CD14-positive monocyte (primary cell): ENCODE measurements at places on chromosomes 1 and 21.
A peak's percentile ranks its signal among the peaks of the same experiment; 100 is the strongest.

- DNase-seq, result no peak
These were observed 152.3 kb downstream of the FCRL5 start for GRCh38 chr1:157399984-157400382.

- DNase-seq, result no peak
These were observed 104.6 kb downstream of the ENAH start for GRCh38 chr1:225548140-225548857.

GRCh38 chr1:79255421-79255820 lies 248.9 kb upstream of the ADGRL4 start:
- DNase-seq, result no peak

GRCh38 chr1:61056196-61056572 lies 26.2 kb upstream of the NFIA start:
- no peak for DNase-seq

GRCh38 chr1:47507881-47508701 lies 70.2 kb downstream of the FOXD2 start:
- DNase-seq, result no peak

DNA sequence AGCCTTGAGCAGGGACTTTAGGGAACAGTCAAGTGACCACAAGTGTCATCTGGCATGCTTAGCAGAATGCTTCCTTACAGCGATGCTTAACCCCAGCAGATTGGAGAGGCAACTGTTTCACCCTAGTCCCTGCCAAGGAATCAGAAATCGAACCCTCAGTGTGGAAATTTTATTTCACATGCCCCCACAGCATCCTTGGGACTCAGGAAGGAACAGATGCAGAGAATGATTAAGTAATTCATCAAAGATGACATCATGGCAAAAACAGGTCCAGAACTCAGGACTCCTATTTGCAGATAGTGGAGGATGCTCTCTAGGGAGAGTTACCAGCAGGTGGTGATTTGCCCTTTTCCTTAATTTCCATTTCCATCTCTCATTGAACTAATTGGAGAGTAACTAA lies 333.0 kb upstream of the KAZN start:
- DNase-seq, result no peak

DNA sequence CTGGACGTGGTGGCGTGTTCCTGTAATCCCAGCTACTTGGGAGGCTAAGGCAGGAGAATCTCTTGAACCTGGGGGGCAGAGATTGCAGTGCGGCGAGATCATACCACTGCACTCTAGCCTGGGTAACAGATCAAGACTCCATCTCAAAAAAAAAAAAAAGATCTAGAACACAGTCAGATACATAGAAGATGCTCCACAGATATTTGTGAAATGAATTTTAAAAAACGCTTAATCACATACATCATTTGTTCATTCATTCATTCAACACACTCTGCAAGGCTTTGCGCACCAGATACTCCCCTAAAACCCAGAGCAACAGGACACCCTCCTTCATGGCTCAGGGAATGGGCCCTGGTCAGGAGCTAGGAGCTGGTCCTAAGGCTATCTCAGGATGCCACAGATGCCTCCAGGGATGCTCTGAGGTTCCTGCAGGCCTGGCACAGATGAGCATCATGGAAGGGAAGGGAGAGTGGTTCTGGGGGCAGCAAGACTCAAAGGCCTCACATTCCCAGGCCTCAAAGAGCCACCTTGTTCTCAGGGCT lies 6.4 kb downstream of the HSPG2 start:
- DNase-seq, result no peak

- no peak for DNase-seq
These were observed 172.6 kb upstream of the HMCN1 start for GRCh38 chr1:185561629-185562028.

- peak; percentile 89 for DNase-seq
These were observed 2.1 kb downstream of the GNAT2 start for GRCh38 chr1:109617291-109617801.

DNA sequence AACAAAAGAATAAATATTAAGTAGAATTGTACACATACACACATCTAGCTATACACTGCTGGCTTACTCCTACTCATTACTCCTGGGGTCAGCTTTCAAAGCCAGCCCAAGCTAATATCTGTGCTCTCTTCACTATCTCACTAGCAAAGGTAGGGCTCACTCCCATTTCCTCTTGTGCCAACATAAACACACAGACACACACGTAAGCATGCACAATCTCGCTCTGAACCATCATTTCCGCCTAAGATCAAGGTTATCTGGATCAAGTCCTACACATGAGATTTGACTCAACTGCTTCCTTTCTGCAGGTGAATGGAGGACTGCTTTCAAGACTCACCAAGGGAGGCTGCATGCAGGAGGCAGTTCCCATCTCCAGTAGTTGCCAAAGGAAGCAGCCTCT lies 28.8 kb upstream of the MTMR11 start:
- no peak for DNase-seq

DNA sequence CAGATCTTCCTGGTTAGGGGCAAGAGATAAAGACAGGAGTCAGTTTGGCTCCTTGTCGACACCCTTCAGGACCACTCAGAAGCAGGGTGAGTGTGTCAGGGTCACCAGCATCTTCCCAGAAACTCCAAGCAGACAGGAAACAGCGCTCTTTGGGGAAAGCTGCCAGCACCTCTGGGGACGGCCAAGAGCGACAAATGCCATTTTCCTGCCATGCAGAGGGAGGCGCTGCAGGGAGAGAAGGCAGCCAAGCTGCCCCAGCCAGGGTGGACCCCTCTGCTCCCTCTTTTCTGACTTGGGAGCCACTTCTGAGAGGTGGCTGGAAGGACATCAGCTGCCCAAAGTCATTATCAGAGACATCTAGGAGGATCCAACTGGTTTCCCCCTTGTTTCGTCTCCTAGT lies 29.0 kb downstream of the SIM2 start:
- DNase-seq, result no peak

GRCh38 chr1:178254433-178254832 lies 160.5 kb downstream of the RASAL2 start:
- DNase-seq, result no peak
